PC-9 (cell line): ENCODE measurements at places on chromosomes 4 and X.

DNA sequence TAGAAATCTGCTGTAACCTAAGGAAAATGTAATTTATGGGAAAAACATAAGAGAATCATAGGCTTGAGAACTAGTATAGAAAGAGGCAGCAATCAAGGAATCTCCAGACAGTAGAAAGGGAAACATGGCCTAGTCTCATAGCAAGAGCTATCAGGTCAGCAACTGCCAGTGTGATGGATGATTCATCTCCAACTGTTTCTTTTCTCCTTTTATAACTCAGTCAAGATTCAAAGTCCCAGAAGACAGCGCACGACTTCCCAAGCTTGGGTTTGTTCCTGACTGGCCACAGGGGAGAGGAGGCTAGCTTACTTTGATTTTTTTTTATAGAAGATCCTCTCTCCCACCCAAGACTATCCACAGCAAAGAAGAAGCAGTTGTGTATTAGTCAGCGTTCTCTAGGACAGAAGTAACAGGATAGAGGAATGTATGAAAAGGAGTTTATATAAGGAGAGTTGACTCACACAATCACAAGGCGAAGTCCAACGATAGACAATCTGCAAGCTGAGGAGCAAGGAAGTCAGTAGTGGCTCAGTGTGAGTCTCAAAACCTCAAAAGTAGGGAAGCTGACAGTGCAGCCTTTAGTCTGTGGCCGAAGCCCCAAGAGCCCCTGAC is 181.5 kb downstream of the GC start:
- DNase-seq = no peak

DNA sequence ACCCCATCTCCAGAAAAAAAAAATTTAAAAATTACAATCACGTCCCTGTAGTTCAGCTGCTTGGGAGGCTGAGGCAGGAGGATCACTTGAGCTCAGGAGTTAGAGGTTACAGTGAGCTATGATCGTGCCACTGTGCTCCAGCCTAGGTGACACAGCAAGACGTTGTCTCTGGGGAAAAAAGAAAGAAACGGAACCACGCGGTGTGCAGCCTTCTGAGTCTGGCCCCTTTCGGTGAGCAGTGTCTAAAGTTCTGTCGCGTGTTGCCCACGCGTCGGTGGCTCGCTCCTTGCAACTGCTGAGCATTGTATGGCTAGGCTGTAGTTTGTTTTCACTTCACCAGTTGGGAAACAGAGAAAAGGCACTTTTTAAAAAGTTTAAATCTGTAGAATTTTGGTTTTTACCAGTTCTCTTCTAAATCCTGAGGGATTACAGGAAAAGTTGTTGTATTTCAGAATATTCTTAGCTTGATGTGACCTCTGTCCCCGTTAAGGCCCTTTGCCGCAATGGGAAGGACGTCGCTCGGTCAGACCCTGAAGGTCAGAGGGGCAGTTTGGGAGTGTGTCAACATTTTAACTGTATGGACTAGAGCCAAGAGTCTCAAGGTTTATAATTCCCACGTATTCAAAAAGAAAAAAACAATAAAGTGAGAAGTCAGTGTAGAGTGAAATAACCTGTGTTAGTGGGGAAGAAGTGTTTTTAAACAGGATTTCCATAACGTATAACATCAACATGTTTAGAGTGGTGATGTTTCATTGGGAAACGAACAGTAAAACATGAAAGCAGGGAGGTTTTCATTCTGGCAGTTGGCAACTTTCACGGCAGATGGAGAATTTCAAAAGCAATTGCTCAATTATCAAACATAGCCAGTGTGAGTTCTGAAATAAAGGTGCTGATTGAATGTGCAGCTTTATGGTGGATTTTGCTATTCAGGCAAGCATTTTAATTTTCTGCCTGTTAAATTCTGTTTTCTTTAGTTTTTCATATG is 45.8 kb upstream of the MSANTD1 start:
- DNase-seq = no peak

GRCh38 chr4:136862653-136863052 is 669.6 kb downstream of the PCDH18 start:
- DNase-seq = no peak

GRCh38 chr4:140937866-140938265 is 181.7 kb upstream of the TBC1D9 start:
- no peak for DNase-seq

DNA sequence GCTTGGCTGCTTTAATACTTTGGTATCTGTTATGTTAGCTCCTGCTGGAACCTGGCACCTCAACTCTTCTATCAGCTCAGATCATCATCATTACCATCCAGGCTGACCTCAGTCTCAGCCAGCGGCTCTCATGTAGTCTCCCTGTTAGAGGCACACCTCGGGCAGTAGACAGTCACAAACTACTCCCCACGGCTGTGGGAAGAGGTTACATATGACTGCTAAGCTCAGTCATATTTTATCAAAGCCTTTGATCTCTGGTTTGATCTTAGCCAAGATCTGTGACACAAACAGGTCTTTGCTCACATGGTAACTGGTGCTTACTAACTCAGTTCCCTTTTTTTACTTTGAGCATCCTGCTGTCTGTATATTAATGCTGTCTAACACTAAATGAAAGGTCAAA is 384.9 kb downstream of the CENPC start:
- no peak for DNase-seq
